GM18507 (cell line): ENCODE measurements at places on chromosomes 3 and 15.
A peak's percentile ranks its signal among the peaks of the same experiment; 100 is the strongest.

DNA sequence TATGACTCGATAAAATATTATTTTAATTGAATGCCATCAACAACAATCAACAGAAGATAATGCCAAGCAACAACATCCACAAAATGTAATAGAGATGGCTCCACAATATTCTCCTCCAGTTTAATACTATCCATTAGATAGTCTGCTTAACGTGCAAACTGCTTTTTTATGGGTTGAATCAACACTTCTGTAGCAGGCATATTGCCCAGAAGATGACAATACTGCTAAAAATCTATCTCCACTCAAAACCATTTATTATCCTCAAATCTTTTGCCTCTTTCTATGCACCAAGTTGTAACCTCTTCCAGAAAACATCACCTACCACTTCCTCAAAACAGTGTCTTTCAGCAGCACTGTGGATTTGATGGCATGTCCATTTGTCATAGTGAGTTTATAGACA, 295.7 kb upstream of the LMCD1 start:
- DNase-seq: no peak

DNA sequence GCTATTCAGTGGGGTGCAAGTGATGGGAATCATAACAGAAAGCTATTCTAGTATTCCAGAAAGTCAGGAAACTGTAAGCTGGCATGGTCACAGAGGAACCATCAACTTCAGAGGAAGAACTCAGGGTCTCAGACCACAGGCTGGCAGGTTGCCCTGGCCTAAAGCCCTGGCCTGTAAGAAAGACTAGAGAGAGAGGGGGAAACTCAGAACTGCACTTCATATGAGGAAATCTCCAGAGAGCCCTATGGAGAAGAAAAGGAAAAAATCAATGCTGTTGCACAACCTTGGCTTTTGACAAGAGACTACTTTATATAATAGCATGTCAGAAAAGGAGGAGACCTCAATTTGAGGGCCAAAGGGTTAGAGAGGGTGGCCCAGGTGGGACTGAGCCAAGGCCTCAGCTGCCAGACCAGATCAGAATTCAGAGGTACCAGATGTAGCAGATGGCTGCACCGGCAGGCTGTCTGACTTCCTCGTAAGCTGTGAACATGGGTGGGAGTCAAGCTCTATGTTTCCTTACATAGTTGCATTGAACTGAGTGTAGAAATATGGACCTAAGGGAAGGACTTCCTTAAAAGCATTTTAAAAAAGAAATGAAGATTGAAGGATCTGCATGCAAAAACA, 333.8 kb downstream of the PDCD6IP start:
- no peak for DNase-seq

- DNase-seq: no peak
These were observed 90.1 kb upstream of the RGMA start for GRCh38 chr15:93179072-93179471.

GRCh38 chr3:29453284-29454001, 172.6 kb downstream of the RBMS3 start:
- DNase-seq: no peak

- DNase-seq: no peak
These were observed 41.5 kb upstream of the RBMS3 start for GRCh38 chr3:29239376-29239775.

- no peak for DNase-seq
These were observed 60.3 kb upstream of the EPHA6 start for GRCh38 chr3:96754128-96754527.

- DNase-seq: no peak
These were observed 7.2 kb upstream of the ENTPD3 start for GRCh38 chr3:40379674-40380306.

DNA sequence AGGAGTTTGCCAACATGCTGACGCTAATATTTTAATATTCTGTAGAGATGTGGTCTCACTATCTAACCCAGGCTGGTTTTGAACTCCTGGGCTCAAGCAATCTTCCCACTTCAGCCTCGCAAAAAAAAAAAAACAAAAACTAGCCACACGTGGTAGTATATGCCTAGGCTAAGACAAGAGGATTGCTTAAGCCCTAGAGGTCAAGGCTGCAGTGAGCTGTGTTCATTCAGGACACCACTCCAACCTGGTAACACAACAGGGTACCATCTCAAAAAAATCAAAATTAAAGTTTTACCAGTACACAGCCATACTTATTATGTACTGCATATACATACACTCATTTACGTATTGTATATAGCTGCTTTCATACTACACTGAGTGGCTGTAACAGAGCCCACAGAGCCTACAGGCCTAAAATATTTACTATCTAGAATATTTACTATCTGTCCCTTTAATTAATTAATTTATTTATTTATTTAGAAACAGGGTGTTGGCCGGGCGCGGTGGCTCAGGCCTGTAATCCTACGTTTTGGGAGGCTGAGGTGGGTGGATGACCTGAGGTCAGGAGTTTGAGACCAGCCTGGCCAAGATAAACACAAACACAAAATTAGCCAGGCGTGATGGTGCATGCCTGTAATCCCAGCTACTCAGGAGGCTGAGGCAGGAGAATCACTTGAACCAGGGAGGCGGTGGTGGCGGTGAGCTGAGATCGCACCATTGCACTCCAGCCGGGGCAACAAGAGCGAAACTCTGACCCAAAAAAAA, 23.2 kb downstream of the SMARCC1 start:
- no peak for DNase-seq

- no peak for DNase-seq
These were observed 17.6 kb downstream of the SEMA3F start for GRCh38 chr3:50172626-50173220.

DNA sequence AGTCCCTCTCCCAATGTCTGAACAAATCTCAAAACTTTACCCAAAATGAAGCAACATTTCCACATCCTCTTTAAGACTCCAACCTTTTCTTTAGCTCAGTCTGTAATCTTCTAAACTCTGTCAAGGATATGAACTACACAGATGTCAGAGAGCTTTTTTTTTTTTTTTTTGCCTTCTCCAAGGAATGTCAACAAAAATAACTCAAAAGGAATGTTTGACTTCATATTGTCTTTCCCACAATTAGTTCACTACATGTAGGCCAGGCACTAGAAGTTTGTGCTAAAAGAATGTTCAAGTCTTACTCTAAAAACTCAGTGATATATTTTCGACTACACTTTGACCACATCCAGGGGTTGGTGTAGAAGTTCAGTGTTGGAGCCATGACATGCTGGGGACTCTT, 37.1 kb downstream of the ADAMTS9 start:
- no peak for DNase-seq

GRCh38 chr3:20099060-20099459, 58.8 kb downstream of the KAT2B start:
- DNase-seq: no peak

DNA sequence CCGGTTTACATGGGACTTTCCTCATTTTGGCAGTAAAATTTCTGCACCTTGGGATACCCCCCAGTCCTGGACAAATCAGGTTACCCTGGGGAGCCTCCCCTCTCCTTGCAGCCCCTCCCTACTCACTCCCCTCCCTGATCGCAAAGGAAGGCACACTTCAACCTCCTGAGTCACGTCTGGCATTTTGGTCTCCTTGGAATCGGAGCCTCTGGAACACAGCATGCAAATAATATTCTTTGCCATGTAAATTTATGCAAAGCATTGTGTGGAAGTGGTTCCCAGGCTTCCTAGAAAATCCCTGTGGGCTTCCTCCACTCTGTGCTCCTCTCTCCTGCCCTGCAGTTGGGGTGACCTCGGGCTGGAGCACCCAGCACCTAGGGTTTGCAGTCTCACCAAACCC, 11.6 kb downstream of the SCN5A start:
- DNase-seq: no peak

- DNase-seq: no peak
These were observed 27.2 kb downstream of the CFAP91 start for GRCh38 chr3:119729996-119730395.

- DNase-seq: no peak
These were observed 168.7 kb downstream of the PPM1L start for GRCh38 chr3:160924776-160925175.

DNA sequence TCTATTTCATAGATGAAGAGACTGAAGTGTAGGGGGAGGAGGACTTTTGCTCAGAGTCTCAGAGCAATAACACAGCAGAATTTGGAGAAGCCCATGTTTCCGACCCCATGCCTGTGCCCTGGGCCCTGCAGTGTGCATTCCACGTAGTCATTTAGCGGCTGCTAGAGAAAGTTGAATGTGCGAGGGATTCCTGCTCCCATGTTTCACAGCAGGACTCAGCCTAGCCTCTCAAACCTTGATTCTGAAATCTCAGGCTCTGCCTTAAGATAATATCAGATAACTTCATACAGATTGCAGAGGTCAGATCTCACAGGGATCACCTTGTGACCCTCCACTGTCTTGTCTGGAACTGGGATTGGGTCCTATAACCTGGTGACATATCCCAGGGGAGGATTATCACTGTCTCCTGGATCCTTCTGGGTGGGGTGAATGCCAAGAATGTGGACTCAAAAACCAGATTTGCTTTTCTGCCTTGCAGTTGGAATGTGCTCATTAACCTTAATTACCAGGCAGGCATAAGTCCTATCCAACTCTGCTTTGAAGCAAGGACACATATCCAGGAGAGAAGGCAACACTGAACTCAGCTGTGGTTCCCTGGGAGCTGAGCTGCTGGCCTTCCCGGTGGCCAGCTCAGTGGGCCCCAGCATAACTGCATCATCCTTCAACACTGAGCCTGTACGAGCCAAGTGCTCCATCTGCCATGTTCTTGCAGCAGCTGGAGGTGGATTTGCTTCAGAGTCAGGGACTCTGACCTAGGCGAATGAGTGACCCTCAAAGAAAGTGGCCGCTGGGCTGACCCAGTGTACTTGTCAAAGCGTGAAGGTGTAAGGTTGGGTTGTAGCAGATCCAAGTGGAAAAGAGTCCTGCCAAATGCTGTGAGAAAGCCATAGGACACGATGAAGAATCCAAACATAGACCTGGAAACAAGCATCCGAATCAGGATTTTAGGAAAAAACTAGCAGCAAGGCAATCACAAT, 43.0 kb downstream of the CTXND1 start:
- DNase-seq: no peak

- no peak for DNase-seq
These were observed 826 bp downstream of the SHC4 start for GRCh38 chr15:48962662-48963523.

DNA sequence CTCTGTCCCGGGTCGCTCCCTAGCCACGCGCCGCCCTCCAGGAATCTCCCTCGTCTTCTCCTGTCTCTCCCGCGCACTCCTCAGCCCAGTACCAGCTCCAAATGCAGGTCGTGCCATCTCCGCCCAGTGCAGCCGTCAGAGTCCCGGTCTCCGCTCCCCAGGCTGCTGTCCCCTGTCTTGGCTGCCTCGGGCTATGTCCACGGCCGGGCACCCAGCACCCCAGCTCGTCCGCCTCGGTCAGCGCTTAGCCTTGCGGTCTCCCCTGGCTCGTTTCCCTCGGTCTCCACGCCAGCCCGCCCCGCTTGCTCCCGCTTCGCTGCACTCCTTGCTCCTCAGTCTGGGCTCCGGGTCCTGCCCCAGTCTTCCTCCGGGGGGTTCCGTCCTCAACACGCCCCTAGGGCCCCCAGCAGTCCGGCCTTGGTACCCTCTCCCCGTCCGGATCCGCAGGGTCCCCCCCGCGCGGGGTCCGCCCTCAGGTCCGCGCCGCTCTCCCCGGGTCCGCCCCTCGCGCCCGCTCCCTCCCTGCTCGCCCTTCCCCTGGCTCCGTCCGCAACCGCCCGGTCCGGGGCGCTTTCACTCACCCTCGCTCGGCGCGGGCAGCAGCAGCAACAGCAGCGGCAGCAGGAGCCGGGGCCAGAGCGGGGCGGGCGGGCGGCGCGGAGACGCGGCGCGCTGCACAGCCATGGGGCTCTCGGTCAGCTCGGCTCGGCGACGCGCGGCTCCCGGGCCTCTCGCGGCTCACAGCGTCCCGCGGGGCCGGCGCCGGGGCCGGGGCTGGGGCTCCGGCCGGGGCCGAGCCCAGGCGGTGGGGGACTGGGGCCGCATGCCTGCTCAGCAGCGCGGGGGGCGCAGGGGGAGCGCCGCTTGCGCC, 462 bp downstream of the IGDCC3 start:
- DNase-seq: no peak

DNA sequence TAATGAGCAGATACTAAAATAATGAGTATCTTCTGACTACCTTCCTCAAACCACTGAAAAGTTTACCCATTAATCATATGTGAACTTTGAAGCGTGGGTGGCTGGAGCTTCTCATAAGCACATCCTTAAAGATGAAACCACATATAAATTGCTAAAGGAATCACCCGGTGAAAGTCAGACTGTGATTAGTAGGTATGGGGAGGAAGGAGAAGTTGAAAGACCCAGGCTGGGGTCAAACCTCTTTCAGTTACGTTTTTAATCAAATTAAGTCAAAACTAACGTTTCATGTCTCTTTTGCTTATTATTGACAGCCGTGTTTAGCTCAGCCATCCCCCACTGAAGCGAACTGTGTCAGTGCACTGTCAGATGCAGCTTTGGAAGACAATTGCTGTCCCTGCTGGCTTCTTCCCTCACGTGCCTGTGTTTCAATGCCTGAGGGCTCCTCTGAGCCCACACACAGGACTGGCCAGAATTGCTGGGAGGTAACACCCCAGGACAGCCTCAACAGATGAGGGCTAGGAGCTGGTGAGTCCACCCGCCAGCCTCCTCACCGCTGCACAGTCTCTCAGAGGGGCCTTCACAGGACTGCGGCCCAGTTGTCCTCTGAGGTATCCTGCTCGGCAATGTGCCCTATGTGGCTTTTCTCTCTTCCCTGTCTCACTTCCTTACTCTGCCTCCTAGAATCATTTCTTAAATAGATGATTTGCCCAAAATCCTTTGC, 29.3 kb upstream of the SH3BP5 start:
- DNase-seq: peak; percentile 54

DNA sequence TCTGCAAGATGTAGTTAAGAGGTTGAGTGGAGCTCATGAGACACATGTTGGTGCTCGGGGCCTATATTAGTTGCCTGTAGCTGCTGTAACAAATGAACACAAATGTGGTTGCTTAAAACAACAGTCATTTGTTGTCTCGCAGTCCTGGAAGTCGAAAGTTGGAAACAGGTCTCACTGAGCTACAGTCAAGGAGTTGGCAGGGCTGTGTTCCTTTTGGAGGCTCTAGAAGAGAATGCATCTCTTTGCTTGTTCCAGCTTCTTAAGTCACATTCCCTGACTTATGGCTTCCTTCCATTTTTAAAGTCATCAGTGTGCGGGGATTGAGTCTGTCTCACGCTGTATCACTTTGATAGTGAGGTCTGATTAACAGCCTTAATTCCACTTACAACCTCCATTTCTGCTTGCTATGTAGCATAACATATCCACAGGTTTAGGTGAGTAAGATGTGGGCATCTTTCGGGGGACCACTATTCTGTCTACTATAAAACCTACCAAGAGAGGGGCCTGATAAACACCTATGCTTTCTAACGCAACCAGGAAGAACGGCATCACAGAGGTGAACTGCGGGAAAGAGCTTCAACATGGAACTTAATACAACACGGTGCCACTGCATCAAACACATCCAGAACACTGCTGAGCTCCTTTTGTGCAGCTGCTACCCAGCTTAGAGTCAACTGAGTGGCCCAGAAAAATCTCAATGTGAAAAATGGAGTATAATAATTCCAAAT, 119.4 kb downstream of the ATP10A start:
- no peak for DNase-seq

- DNase-seq: no peak
These were observed 30.2 kb upstream of the GREM1 start for GRCh38 chr15:32687556-32687955.

GRCh38 chr3:12226031-12226430, 62.8 kb upstream of the PPARG start:
- no peak for DNase-seq
